Omental fat pad (tissue), 4 donors: ENCODE measurements at places on chromosomes 16 and 17. TPM values are rescaled to one million over a fixed set of nuclear protein-coding genes. Genes with fewer than 3 reads are reported as not detected.

CCL17 gene
- not detected for total RNA-seq

RPL19 gene
- 2,833 TPM for total RNA-seq

NOB1 gene
- total RNA-seq: 37.4 TPM

RNF222 gene
- total RNA-seq: not detected

COIL gene
- 9.6 TPM for total RNA-seq

TBX4 gene
- not detected for total RNA-seq

TMEM92 gene
- 0.93 TPM for total RNA-seq

NLK gene
- total RNA-seq: 20.7 TPM

OSBPL7 gene
- total RNA-seq: 3.5 TPM

DNA sequence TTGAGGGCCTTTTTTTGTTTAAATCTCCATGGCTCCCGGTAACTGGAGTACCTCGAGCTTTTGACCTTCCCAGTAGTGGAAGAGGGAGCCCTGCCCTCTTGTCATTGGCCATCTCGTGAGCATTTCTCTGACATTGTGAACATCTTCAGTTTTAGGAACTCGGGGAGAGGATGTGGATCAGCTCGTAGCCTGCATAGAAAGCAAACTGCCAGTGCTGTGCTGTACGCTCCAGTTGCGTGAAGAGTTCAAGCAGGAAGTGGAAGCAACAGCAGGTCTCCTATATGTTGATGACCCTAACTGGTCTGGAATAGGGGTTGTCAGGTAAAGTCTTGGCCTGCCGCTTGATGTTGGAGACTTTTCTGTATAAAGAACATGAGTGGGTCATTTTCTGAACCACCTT is 24.3 kb downstream of the NTAN1 start:
- no peak for DNase-seq

- DNase-seq: no peak
Measured at GRCh38 chr17:61400066-61400716, 548 bp downstream of the TBX2 start.

- peak; percentile 22 for DNase-seq
Measured at GRCh38 chr16:27237219-27238015, 31.2 kb downstream of the NSMCE1 start.

GRCh38 chr17:15257258-15257788 is 7.8 kb downstream of the PMP22 start:
- DNase-seq: peak; percentile 44

DNA sequence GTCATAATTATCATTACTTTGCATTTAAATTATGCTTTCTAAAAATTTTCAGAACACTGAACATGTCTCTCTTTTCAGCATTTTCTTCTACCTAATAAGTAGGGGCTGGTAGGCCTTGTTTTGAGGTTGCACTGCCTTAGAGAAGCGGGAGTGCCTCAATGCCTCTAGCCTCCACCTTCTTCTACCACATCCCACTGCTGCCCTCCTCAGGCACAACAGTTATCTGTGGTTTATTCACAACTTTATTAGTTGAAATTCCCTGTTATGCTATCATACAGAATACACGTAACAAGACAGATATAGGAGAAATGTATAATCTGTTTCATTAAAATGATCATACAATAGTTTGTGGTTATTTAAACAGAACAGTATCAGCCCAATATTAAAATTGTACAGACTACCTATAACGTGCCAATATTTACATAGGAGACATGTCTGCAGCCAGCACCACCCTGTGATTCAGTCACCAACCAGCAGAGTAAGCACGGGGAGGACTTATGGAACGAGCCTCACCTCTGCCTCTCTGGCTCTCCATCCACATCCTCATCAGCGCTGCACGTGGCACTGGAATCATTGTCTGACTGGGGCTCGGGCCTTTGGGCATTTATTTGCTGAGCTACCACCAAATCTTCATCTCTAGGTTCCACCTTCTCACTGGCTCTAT is 101.2 kb downstream of the TTC19 start:
- no peak for DNase-seq

DNA sequence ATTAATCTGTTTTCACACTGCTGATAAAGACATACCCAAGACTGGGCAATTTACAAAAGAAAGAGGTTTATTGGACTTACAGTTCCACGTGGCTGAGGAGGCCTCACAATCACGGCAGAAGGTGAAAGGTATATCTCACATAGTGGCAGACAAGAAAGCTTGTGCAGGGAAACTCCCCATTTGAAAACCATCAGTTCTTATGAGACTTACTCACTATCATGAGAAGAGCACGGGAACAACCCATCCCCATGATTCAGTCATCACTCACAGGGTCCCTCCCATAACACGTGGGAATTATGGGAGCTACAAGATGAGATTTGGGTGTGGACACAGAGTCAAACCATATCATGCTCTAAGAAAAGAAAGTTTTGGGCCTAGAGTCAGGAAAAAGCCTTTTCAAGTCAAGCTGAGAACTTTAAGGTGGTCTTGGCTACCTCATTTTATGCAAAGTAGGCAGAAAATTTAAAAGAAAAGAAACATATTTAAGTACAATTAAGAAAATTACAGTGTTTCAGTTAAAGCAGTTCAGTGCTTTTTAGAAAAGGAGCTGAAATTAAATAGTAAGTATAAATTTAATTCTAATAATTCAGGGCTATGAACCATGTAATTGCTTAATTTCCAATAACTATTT is 24.9 kb upstream of the CRYM start:
- no peak for DNase-seq

GRCh38 chr16:588639-588888 is 1.3 kb upstream of the RAB40C start:
- no peak for DNase-seq

DNA sequence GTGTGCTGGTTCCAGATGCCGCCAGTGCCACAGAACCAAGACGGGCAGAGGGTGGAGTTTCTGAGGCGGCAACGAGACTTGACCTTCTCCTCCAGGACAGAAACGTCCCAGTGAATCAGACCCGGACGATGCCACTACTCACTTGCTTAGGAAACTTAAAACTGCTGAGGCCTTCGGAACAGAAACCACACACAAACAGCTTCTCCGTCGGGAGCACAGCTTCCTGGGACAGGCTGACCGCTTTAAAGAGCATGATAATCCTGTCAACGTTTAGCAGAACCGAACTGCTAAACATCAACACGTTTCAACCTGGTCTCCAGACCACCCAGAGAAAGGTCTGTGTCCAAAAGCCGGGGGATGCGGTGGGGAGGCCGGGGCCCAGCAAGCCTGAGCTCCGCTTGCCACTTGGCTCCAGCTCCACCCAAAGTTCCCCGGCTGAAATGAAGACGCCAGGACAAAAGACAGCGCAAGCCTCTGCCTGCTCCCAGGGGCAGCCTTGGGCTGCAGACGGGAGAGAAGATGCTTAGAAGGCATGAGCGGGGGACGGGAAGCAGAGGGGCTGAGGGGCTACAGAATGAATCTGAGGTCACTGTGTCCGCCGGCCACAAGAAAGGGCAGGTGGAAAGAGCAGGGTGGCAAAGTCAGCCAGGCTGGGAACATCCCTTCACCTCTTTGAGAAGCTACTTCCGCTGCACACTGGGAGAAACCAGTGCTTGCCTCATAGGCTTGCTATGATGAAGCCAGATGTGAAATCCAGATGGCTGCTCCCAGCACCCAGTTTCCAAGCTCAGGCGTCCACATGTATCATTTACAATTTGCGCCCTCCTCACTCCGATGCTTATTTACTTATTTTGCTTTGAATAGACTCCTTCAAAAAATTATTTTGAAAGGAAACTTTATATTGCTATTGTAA is 69.0 kb downstream of the MRM3 start:
- DNase-seq: no peak

- no peak for DNase-seq
Measured at GRCh38 chr16:77767211-77767610, 21.2 kb upstream of the VAT1L start.

DNA sequence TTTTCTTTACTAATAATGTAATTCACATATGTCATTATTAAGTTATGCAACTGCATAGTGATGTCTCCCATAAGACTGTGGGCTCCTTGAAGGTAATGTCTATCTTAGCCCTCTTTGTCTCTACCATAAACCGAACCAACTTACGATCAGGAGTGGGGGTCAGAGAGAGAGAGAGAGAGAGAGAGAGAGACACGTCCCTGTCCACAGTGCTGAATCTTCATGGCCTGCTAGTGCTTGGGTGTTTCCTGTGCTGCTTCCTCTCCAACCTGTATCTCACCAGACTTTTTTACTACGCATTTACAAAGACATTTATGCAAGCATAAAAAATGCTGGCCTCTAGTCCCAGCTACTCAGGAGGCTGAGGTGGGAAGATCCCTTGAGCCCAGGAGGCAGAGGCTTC is 52.2 kb upstream of the HAPSTR1 start:
- no peak for DNase-seq

GRCh38 chr16:31250782-31251384 is 8.9 kb upstream of the ITGAM start:
- DNase-seq: no peak

GRCh38 chr16:88015806-88016140 is 64.5 kb downstream of the BANP start:
- no peak for DNase-seq

DNA sequence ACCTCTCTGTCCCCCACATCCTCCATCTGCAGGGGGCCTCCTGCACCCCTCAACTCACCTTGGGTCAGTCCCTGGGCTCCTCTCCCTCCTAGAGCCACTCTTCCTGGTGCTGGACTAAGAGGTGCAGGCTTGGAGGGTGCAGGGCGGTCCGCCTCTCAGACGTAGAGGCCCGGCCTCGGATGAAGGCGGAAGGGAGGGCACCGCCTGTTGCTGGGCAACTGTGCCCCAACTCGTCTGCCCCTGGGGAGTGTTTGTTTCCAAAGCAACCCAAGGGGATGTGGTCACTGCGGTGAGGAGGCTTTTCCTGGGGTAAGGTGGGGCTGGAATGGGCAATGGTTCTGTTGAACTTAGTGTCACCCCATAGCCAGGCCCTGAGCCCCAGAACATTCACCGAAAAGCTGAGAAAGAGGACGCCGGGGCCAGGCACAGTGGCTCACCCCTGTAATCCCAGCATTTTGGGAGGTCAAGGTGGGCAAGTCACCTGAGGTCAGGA is at the start of gene C16orf54:
TSS of gene C16orf54 (minus strand) at position 138 of the 493 bp plus-strand sequence. CDS start 1,039 bp downstream, outside the sequence.
- DNase-seq: no peak

DNA sequence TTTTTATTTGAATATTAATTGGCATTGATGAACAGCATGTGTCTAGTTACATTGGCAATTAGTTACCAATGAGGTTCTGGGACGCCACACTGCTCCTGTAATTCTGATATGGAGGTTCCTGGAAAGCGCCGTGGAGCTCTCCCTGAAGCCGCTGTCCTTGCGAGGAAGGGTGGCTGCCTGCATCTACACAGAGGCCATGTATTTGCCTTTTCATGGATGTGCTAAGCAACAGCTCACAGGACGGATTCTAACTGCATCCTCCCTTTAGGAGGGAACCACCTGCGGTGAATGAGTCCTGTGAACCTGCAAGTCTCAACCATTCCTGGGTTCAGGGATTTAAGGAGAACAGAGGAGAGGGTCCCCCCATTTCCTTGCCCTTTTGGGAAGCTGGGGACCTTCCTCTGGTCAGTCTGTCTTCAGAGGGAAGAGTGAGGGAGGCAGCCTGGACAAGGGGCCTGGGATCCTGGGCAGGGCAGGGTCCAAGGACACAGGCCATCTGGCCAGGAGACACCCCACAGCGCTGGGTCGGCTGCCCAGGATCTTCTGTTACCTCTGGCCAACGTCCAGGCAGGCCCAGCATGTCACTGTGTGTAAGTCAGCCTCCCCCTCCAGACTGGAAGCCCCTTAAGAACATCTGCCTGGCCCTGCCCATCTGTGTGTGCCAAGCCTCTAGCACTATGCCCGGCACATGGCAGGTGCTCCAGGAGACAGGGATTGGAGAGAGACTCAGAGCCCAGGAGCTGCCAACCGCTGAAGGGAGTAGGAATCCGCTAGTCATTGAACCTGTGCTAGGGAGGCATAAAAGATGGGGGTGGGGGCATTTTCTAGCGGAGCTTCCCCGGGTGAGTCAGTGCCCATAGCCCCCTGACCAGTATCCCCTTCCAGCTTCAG is 314.1 kb upstream of the TNRC6C start:
- DNase-seq: no peak

GRCh38 chr17:79677646-79678045 is 53.1 kb upstream of the ENPP7 start:
- DNase-seq: no peak

- DNase-seq: no peak
Measured at GRCh38 chr17:43517615-43518386, 28.3 kb downstream of the ETV4 start.

DNA sequence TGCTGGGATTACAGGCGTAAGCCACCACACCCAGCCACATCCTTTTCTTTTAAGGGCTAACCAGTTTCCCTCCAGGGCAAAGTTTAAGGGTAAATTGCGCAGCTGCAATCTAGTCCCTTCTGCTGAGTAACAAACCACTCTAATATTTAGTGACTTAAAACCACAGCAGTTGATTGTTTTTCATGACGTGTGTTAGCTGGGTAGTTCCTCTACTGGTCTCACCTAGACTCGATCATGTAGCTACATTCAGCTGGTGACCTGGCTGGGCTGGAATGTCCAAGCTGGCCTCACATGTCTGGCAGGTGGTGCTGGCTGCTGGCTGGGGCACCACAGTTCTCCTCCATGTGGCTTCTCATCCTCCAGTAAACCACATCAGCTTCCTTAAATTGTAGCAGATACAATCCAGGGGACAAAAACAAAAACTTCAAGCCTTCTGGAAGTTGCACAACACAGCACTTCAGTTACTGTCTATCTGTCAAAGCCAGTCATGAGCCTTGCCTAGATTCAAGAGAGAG is 75.5 kb downstream of the GPRC5B start:
- no peak for DNase-seq

DNA sequence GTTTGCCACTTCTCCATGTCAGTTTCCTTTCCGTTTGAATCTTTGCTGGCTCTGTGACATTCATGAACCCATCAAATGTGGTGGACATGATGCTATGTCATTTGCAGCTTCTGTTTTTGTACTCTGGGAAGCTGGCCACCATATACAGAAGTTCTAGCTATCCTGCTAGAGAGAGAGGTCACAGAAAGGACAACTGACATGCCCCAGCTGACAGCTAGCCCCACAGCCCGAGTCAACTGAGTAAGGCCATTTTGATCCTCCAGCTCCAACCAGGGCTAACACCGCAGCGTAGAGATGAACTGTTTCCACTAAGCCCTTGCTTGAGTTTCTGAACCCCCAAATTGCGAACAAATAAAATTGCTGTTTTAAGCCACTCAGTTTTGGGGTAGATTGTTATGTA is 33.8 kb downstream of the CCDC42 start:
- DNase-seq: no peak

GRCh38 chr16:50434872-50435478 is 66.2 kb upstream of the BRD7 start:
- DNase-seq: no peak

DNA sequence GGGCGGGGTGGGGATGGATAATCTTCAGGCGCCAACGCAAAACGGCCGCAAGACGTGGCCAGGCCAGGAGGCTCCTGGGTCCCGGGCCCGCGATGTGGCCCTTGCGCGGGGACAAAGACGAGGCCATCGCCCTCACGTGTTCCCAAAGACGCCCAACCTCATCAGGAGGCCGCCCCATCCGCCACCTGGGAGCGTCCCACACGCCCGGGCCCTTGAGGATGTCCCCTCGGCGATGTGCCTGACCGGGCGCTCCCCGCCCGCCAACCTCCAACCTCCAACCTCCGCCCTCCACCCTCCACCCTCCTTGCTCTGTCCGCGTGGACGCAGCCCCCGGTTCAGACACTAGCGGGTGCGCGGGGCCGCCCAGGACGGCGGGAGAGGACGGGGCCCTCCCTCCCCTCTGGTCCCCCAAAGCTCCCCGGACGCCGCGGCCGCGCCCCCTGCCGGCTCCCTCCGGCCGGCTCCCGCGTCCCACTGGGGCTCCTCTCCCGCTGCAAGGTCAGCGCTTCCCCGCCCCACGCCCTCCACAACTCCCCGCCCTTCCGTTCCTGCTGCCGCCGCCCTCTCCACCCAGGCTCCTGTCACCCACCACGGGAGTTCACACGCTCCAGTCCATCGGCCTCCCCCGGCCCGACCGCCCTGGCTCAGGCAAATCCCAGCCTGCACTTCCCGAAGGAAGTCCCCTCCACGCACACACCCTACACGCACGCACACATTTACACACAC is 250.8 kb upstream of the RPL38 start:
- no peak for DNase-seq
